ENCODE measurements at places on chromosomes 12 and 14. TPM values are rescaled to one million over a fixed set of nuclear protein-coding genes. Genes with fewer than 3 reads are reported as not detected.
A peak's percentile ranks its signal among the peaks of the same experiment; 100 is the strongest.

DNA sequence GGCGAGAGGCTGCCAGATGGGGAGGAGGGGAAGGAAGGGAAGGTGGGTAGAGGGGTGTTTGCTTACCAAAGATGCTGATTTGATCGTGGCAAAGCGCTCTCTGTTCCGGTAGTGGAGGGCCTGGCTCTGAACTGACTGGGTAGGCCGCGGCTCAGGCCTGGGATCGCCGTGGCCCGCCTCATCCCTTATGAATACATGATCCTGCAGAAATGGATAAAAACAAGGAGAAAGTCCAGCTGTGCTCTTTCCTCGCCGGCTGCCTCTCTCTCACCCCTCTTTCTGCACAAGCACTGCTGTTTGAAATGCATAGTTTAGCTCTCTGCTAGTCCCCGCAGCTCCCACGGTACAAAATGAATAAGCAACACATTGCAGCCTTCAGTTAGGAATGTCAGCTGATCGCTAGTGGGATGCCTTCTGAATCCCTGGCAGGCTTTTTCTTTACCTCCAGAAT, 53.8 kb downstream of the PEBP1 start:
- DNase-seq: no peak

- DNase-seq: no peak
These were observed 24.3 kb downstream of the VTI1B start for GRCh38 chr14:67650151-67650550.

DNA sequence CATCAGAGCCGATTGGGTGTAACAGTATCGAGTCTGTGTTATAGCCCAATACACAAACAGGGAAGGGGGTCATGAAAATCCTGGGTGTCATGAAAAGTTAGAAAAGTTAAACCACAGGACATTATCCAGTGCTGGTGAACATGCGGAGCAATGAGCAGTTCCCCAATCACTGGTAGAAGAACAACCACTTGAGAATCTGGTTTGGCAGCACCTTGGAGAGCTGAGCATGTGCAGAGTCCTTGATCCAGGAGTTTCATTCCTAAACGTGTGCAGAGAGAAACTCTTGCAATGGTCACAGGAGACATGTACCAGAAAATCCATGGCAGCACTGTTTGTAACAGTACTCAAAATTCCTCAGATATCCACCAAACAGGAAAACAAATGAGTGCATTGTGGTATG, 23.0 kb upstream of the JDP2 start:
- DNase-seq: no peak

- no peak for DNase-seq
These were observed 132.0 kb upstream of the ARHGAP5 start for GRCh38 chr14:31945074-31945613.

GRCh38 chr14:50364792-50365191, 31.9 kb downstream of the CDKL1 start:
- no peak for DNase-seq

GRCh38 chr12:21502164-21502496, 541 bp downstream of the GOLT1B start:
- peak; percentile 9 for DNase-seq

DNA sequence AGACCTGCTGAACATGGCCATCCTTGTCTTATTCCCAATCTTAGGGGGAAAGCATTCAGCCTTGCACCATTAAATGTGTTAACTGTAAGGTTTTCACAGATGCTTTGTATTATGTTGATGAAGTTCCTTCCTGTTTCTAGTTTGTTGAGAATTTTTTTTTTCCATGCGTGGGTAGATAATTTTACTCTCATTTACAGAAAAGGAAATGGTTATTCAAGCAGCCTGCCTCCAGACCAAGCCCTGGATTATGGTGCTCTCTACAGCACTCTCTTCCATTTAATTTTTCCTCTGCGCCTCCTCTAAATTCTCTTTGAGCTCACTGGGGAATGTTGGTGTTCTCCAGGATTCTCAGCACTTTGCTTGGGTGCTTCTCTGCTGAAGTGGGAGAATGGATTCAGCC, 179.3 kb upstream of the PZP start:
- DNase-seq: no peak

DNA sequence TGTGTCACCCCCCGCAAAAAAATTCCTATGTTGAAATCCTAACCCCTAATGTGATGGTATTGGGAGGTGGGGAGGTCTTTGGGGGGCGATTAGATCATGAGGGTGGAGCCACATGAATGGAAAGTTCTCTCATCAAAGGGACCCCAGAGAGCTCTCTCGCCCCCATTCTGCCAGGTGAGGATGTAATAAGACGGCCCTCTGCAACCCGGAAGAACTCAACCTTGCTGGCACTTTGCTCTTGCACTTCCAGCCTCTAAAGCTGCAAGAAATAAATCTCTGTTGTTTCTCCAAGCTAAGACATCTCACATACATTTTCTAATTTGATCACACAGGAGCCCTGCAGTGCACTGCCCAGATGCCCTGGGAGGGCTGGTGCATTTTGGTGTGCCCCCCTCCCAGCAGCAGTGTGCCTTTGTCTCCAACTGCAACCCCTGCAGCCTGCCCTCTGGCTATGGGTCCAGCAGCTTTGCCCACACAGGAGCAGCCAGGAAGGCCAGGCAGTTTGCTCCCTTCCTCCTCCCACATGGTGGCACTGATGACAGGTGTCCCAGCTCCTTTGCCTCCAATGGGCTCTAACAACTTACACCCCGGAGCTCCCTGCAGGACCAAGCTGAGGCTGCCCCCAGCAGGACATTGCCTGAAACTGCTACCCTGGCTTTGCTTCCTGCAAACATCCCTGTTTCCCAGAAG, 59.3 kb downstream of the C14orf132 start:
- no peak for DNase-seq

DNA sequence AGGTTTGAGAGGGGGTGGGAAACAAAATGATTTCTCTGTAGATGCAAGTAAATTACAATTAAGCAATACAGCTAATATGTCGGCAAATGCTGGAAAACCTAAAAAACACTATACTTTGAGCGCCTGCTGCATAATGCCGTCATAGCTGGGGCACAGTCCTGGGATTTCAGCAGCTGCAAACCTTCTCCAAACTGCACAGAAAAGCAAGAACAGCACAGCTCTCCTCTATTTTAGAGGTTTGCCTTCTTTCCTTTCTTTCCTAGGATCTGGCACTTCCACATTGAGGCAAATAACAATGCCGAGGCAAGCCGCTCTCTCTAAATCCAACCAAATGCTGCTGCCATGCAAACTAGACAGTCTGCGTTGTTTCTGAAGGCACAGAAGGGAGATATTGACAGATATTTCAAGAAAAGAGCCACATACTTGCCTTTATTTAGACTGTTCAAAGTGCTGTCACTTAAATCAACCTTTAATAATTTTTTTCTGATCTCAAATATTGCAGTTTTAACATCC, 287.1 kb upstream of the G2E3 start:
- no peak for DNase-seq

- no peak for DNase-seq
These were observed 466.9 kb upstream of the STXBP6 start for GRCh38 chr14:25516838-25517237.

GRCh38 chr12:44509471-44509870, 366.6 kb downstream of the NELL2 start:
- DNase-seq: no peak

- no peak for DNase-seq
These were observed 200.7 kb upstream of the BCL2L14 start for GRCh38 chr12:11870041-11870451.

DNA sequence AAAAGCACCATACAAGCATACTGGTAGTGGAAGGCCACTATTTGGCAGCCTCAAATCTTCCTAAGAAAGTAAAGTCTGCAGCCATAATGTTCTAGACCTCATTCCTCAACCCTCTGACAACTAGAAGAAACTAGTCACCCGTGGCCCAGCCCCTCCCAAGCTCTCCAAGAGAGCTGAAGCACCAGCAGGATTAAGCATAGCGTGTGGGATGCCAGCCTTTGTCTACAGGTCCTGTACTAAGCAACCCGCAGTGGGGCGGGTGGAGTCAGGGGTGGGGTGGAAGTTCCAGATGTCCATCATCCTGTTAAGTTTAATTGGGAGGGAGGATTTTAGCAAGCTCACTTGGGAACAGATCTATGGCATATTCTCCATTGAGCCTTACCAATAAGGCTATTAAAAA, 14.2 kb downstream of the SLC11A2 start:
- no peak for DNase-seq

DNA sequence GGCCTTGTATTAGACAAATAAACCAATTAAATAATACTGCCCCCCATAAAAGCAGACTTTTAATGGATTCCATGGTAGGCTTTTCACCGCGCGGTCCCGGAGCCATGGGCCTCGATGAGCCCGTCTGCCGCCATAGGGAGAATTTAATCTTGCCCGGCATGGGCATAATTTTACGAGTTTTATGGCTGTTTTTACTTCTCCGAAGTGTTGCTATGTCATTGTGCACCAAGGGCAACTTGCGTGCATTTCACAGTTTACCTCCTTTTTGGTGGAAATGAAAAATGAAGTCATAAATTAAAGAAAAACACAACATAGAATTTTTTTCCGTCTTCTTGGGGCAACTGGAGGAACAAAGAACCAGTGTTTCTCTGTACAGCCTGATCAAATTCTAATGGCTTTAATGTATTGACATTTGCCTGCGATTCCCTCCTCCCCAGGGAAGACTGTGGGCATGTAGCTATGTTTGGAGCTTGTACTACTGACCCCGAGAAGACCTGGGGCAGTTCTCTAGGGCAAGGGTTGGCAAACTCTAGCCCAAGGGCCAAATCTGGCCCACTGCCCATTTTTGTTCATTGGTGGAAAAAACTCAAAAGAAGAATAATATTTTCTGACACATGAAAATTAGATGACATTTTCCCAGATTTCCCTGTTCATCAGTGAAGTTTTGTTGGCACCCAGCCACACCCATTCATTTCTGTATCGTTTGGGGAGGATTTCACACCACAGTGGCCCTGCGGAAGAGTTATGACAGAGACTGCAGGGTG, 142.7 kb downstream of the CHST11 start:
- DNase-seq: no peak

- DNase-seq: no peak
These were observed 13.0 kb upstream of the NUDT14 start for GRCh38 chr14:105193916-105194782.

DNA sequence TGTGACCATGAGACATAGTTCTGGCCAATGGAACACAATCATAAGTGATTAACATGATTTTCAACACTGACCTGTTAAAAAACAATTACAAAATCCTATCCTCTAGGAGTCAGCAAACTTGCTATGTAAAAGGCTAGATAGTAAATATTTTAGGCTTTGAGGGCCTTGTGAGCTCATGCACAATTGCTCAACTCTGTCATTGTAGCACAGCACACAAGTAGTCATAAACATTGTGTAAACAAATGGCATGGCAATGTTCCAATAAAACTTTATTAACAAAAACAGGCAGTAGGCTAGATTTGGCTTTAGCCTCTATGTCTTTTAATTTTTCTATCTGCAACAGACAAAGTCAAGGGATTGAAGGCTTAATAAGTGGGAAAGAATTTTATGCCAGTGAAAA, 350.7 kb downstream of the C12orf50 start:
- no peak for DNase-seq

Gene C1RL
- 20.7 TPM for total RNA-seq

Gene PRH1
- 20.8 TPM for total RNA-seq

Gene WDHD1
- total RNA-seq: 3.9 TPM

Measured in naive thymus-derived CD8-positive, alpha-beta T cell (primary cell).